Body of pancreas (tissue), 4 donors: ENCODE measurements at places on chromosomes 5 and 9.

GRCh38 chr9:92094655-92095054 is 20.6 kb downstream of the SPTLC1 start:
- no peak for DNase-seq

GRCh38 chr5:170503990-170504596 is at the start of gene KCNIP1:
Gene KCNIP1 (plus strand): TSS chr5:170504020.
- peak; percentile 24 for DNase-seq

GRCh38 chr9:100640447-100641050 is 62.7 kb downstream of the CAVIN4 start:
- no peak for DNase-seq

DNA sequence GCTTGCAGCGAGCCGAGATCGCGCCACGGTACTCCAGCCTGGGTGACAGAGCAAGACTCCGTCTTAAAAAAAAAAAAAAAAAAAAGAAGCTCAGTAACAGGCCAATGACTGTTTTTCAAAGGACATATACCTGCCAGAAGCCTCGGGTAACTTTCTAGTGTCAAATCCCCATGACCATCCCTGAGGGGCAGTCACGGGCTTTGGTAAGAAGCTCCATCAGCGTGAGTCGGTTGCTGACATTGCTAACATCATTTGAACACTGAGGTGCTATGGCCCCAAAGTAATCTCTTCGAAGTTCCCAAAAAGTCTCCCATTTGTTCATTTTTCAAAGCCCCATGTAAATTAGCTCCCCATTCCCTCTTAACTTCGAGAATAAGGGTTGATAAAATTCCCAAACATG is 11.6 kb downstream of the NAIP start:
- no peak for DNase-seq

DNA sequence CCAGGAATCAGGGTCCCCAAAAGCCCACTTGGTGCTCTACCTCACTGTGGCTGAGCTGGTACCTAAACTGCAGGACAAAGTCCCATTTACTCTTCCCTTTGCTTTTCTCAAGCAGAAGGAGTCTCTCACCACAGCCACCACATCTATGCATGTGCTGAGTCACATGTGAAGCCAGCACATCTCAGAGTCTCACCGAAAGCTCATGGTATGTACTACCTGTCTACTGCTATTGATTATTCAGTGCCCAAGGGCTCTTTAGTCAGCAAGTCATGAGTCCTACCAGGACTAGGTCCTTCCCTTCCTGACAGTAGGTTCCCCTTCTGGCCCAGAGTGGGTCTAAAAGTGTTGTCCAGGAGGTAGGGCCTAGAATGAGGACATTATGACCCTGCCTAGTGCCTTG is 130.7 kb upstream of the NTRK2 start:
- no peak for DNase-seq

- DNase-seq, result no peak
These were observed 8.0 kb downstream of the BRD3 start for GRCh38 chr9:134059661-134060395.

DNA sequence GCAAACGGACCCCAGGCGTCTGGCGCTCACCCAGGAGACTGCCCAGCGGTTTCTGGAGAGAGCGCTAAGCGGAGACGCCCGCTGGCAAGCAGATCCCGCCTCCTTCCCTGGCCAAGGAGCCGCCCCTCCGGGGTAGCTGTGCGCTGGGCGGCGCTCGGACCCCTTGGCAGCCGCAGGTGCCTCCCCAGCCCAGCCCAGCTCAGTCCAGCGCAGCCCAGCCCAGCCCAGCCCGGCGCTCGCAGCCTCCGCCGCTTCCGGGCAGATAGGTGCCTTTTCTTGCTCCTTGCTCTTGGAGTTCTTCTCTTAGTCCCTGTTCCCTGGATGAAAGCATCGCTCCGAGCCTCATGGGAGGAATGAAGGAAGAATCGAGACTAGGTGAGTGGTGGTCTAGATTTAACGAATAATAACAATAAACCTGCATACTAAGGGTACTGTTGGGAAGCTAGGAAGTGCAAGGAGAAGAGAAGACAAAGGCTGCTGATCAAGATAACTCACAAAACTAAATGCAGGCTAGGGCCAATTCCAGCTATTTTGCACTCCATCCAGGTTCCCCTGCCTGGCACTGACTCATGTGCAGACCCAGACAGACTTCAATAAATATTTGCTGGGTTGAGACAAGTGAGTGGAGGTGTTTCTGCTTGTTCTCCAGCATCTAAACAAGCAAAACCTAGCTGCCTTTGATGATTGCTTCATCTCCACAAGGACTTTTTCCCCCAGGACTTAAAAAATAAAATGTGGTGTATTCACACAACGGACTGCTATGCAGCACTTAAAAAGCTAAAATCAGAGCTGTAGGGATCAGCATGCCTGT is at the start of gene STK32A:
Gene STK32A (plus strand): TSS at position 202 of the 811 bp plus-strand sequence. CDS start 4,609 bp downstream, outside the sequence.
- DNase-seq, result peak; percentile 86

DNA sequence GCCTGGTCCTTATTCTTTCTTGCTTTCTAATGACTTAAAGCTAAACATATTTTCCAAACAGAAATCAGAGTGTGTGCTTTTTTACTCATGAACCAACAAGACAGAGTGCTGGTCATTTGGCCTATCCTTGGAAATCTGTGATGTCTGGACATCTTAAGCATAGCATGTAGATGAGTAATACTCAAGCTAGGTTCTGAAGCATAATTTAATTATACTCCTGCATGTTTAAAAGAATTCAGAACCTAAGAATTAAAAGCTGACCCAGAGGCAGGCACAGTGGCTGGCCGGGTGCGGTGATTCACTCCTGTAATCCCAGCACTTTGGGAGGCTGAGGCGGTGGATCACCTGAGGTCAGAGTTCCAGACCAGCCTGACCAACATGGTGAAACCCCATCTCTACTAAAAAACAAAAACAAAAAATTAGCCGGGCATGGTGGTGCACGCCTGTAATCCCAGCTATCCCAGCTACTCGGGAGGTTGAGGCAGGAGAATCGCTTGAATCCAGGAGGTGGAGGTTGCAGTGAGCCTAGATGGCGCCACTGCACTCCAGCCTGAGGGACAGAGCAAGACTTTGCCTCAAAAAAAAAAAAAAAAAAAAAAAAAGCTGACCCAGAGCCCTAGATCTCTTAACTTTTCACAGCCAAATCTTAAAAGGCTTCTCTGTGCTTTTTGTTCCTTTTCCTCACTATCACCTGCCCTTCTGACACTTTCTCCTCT is 16.2 kb upstream of the TJP2 start:
- peak; percentile 32 for DNase-seq

GRCh38 chr9:13426606-13427005 is 147.1 kb upstream of the MPDZ start:
- no peak for DNase-seq

DNA sequence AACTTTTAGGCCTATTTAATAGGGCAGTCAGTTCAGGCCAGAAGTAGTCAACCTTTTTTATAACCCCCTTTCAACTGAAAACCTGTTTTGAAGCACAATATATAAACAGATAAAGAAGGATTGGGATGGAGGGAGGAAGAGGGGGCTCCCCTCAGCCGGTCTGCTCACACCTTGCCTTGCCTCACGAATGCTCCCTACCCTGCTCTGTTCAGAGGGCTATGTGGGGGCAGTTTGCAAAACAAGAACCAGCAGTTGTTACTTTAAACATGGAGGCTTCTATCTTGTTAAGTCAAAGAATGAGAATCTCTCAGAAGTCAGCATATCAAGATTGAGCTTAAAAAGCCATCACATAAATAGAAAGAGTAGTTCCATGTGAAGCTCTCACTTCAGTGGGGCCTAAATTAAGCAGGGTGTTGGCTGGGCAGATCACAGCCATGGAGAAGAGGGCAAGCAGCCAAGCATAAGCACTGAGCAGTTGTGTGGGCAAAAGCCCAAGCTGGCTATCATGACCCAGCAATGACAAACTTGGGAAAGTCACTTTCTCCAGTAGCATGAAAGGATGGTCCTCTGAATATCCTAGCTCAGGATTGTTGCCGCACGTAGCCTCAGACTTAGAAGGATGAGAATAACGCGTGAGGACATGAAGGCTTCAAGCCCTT is 70.6 kb downstream of the ALDH1A1 start:
- DNase-seq, result peak; percentile 51

DNA sequence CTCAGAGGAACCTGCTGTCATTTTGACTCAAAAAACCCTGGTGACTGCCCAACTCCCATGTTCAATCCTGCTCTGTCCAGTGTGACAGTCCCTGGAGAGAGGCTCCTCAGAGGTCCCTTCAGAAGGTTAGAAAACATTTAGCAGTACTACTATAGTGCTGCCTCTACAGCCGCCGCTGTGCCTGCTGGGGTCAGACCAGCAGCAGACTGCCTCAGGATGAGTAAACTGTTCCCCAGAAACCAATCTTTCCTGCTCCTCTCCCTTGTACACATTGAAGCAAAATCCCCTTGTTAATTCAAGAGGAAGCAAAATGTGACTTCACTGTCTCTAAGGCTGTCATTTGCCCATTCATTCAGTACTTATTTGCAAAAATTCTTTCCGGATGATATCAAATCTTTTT is 94.8 kb upstream of the SMARCA2 start:
- no peak for DNase-seq

DNA sequence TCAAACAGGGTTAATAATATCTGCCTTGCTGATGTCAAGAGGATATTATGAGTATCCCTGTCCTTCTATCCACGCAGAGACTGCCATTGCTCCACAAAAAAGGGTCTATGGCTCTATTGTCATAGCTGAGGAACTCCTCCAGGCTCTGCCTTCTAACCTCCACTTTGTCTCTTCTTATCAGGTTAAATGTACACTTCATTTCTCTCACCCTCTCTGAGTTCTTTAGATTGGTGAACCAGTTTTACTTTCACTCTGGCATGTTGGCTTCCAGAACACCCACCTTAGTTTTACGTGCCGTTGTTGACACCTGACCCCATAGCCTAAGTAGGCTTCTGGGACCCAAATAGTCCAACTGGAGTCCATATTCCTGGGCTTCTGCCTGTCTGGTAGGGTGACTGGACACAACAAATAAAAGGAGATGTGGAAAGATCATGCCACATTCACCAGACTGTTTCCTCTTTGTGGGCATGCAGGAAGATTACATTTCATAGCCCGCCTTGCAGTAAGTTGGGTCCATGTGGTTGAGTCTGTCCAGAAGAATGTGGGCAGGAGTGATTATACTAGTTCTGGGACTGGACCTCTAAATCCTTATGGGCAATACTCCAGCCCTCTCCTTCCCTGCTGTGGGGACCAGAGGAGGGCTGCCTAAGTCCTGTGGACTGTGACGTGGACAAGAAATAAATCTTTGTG is 350.4 kb upstream of the CLINT1 start:
- no peak for DNase-seq

- no peak for DNase-seq
These were observed 34.5 kb upstream of the COL5A1 start for GRCh38 chr9:134606951-134607731.

- no peak for DNase-seq
These were observed 85.7 kb upstream of the SHB start for GRCh38 chr9:38154501-38155421.

GRCh38 chr9:89304834-89305188 is 6.2 kb upstream of the CKS2 start:
- DNase-seq, result no peak

GRCh38 chr5:161513942-161514341 is 32.6 kb downstream of the GABRB2 start:
- no peak for DNase-seq

GRCh38 chr9:109967651-109968642 is 187.9 kb downstream of the PALM2AKAP2 start:
- no peak for DNase-seq

- DNase-seq, result no peak
These were observed 9.3 kb downstream of the CCNH start for GRCh38 chr5:87403409-87403808.

DNA sequence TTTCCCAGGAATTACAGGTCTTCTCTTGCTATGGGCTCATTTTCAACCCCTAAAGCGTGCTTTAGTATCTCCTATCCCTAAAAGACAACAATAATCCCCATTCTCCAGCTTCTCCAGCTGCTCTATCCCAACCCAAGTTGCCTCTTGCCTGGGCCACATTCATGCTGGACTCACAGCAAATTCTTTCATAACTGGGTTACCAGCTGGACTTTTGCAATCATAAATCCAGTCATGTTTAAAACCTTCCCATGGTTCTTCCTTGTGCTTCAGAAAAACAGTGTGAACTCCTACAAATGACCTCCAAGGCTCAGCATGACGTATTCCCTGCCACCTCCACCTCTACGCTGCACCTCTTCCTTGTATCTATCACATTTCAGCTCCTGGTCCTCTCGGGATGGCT is 346.9 kb downstream of the GADD45G start:
- no peak for DNase-seq

- no peak for DNase-seq
These were observed 2.8 kb downstream of the CACNA1B start for GRCh38 chr9:137880160-137880975.

DNA sequence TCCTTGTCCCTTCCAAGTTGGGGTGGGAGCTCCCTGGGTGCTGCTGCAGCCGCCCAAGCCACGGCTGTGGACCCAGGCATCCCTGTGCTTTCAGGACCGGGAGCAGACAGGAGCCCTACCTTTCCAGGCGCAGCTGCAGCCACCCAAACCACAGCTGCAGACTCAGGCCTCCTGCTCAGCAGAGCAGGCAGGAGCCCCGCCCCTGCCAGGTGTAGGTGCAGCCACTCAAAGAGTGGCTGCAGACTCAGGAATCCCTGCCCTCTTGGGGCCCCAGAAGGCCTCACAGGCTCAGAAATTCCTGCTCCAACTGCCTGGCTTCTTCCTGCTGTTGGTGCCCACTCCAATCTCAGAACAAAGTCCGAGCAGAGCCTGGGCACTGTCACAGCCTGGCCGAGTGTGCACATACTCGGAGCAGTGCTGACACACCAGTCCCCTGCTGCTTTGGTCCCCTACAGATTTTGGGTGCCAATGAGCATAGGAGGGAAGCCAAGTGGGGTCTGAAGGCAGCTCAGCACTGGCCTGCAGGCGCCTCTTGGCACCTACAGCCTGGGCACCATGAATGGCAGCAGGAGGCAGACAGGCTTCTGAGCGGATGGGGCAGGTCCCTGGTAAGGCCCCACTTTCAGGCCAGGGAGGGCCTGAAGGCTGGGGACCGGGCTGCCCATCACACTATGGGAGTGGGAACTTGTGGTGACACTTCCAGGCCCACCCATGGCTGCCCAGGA is 6.0 kb upstream of the TESK1 start:
- no peak for DNase-seq

DNA sequence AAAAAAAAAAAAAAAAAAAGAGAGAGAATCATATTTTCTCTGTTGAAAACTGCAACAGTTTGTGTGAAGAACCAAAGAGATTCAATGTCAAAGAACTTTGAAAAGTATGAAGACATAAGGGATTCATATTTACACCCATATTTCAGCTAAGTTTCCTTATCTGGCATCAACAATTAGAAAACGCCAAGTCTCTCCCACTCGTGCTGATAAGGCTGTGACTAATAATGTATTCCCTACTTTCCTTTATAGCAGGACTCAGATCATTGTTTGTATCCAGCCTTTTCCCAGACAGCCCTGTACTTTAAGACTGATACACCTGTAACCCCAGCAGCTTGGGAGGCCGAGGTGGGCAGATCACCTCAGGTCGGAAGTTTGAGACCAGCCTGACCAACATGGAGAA is 54.1 kb upstream of the STK32A start:
- DNase-seq, result no peak

GRCh38 chr9:22214497-22215031 is 205.5 kb upstream of the CDKN2B start:
- DNase-seq, result no peak
